Natural killer cell (primary cell): ENCODE measurements at places on chromosomes 3 and 15.

DNA sequence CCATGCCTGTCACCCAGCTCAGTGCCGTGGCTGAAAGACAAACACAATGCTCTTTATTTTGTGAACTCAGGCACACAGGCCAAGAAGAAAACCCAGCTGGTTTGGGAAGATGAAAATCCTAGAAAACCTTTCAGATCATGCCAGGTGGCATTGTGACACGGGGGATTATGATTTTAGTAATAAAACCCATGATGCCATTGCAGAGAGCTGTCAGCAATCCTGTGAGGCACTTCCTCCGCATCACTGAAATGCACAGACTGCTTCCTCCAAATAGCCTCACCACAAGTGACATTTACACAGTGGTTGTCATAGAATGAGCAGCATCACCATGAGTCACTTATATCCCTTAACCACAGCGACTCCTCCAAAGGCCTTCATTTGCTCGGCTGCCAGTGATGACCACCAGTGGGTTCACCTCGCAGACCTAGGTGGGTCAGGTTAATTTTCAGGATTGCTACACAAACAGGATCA lies 22.7 kb downstream of the ABHD6 start:
- H3K4me3 ChIP-seq = no peak overlapping the region
- no peak for DNase-seq
- no peaks in the 10 kb centered on the region for H3K4me1 ChIP-seq
- no peak overlapping the region for H3K27ac ChIP-seq
- peaks cover 7% of the 10 kb centered on the region for H3K36me3 ChIP-seq

- no peaks in the 10 kb centered on the region for H3K27me3 ChIP-seq
- DNase-seq = no peak
- no peak overlapping the region for H3K4me3 ChIP-seq
- no peaks in the 10 kb centered on the region for H3K36me3 ChIP-seq
- H3K4me1 ChIP-seq = peaks cover 36% of the 10 kb centered on the region
Measured at GRCh38 chr15:31400222-31400927, 73.7 kb downstream of the KLF13 start.

DNA sequence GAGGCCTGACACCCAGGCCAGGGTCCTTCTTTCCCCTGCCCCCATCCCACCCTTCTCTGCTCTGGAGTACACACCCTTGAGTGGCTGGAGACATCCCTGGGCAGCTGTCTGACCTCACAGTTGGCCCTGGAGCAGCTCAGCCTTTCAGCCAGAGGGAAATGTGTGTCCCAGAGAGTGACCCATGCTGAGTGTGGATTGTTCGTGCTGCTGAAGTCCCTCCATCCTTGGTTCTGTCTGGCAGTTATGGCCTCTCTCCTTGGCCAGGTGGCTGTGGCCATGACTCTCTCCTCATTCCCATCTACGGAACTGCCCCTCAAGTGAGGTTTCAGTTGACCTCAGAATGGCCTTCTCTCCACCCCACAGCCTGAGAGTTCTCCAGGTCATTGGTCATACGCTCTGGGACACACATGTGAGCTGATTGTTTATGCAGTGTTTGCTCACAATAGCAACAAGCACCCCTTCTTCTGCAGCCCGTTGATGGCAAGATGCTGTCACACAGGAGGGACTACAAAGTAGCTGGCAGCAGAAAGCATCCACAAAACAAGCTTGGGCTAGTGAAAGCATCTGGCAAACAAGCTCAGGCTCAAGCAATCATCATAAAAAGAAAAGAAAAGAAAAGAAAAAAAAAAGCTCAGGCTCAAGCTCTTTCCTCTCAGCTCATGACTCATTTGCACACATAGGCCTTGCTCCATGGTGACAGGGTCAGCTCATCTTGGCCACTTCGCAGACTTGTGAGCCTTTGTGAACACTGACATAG lies 55.3 kb upstream of the ITGA11 start:
- no peak overlapping the region for H3K4me3 ChIP-seq
- no peak for DNase-seq
- H3K4me1 ChIP-seq = no peaks in the 10 kb centered on the region
- H3K36me3 ChIP-seq = no peaks in the 10 kb centered on the region
- H3K27me3 ChIP-seq = no peaks in the 10 kb centered on the region

GRCh38 chr3:153853163-153853562 lies 268.0 kb upstream of the ARHGEF26 start:
- no peak for DNase-seq
- H3K4me3 ChIP-seq = no peak overlapping the region
- no peak overlapping the region for H3K27ac ChIP-seq
- H3K4me1 ChIP-seq = no peaks in the 10 kb centered on the region

GRCh38 chr3:30764281-30764680 lies 130.2 kb downstream of the GADL1 start:
- no peaks in the 10 kb centered on the region for H3K4me1 ChIP-seq
- no peak overlapping the region for H3K27ac ChIP-seq
- no peaks in the 10 kb centered on the region for H3K36me3 ChIP-seq
- no peak for DNase-seq
- no peak overlapping the region for H3K4me3 ChIP-seq

DNA sequence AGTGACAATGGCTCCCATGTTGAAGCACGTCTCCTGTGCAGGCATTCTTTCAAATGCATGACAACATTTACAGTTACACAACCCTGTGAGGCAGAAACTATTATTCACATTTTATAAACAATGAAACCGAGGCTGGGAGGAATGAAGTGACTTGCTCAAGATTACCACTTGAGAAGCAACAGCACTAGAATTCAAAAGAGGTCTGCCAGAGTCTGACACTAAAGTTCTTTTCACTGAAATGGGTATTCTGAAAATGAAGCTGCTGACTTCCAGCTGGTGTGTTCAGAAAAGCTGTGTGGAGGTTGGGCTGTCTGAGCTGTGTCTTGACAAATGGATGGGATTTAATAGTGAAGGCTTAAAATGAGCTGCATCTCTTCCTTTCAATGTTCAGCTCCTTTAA lies 104.4 kb downstream of the THSD4 start:
- no peak for DNase-seq
- no peaks in the 10 kb centered on the region for H3K27me3 ChIP-seq
- H3K36me3 ChIP-seq = no peaks in the 10 kb centered on the region
- H3K27ac ChIP-seq = no peak overlapping the region
- H3K4me3 ChIP-seq = no peak overlapping the region
- no peaks in the 10 kb centered on the region for H3K4me1 ChIP-seq

- H3K4me1 ChIP-seq = no peaks in the 10 kb centered on the region
- H3K27me3 ChIP-seq = no peaks in the 10 kb centered on the region
- H3K4me3 ChIP-seq = no peak overlapping the region
- DNase-seq = no peak
- H3K27ac ChIP-seq = no peak overlapping the region
Measured at GRCh38 chr15:35019404-35020327, 31.6 kb upstream of the ZNF770 start.
